ENCODE measurements at places on chromosomes 16 and 17.

- no peak for DNase-seq
Measured at GRCh38 chr17:36148559-36149295, 27.7 kb downstream of the TBC1D3B start.

GRCh38 chr17:38906460-38907228, 18.8 kb upstream of the LASP1NB start:
- DNase-seq, result no peak

GRCh38 chr17:83129676-83130075, 50.3 kb downstream of the METRNL start:
- no peak for DNase-seq

DNA sequence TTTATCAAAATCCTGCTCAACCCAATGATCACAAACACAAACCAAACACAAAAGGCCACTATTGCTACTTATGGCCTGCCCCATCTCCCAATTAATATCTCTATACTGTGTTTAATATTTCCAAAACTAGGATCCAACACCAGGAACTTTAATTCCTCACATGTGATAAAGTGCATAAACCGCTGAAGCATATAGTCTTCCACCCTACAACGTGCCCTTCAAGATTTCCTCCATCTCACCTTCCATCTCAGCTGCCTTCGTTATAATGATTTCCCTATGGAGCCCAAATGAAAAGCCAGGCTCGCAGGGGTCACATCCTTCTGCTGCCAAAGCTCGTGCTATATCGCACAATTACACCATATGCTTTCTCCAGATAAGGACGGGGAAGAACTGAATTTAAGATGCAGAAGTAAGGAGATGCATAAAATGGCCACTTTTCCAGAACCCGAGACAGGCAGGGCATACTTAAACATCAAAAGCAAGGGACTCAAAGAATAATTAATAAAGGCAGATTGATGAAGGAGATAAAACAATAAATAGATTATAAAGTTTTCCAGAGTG, 1.8 kb downstream of the MYH10 start:
- DNase-seq, result no peak

- no peak for DNase-seq
Measured at GRCh38 chr16:70744366-70744765, 56.6 kb downstream of the VAC14 start.

DNA sequence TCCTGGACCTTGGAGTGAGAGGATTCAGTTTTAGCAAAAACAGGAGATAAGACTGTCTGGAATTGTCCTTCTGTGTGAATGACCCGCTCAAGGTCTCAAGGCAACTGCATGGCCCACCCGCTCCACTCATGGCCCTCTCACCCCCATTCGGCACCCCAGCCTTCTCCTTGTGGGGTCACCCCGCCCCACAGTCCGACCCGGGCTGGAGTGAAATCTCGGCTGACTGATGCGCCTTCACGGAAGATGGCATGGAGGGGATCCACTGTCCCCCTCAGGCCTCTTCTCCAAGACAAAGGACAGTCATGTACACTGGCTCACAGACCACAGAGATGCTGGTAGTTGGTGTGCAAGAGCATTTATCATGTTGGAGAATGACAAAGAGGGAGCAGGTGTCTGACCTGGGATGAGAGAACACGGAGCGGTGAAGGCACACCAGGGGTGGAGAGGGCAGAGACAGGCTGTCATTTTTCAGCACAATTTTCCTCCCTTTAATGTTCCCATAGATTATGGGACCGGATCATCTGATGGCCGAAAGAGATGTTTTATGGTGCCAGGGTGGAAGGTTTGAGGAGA, 391.9 kb upstream of the TNRC6C start:
- DNase-seq, result no peak

DNA sequence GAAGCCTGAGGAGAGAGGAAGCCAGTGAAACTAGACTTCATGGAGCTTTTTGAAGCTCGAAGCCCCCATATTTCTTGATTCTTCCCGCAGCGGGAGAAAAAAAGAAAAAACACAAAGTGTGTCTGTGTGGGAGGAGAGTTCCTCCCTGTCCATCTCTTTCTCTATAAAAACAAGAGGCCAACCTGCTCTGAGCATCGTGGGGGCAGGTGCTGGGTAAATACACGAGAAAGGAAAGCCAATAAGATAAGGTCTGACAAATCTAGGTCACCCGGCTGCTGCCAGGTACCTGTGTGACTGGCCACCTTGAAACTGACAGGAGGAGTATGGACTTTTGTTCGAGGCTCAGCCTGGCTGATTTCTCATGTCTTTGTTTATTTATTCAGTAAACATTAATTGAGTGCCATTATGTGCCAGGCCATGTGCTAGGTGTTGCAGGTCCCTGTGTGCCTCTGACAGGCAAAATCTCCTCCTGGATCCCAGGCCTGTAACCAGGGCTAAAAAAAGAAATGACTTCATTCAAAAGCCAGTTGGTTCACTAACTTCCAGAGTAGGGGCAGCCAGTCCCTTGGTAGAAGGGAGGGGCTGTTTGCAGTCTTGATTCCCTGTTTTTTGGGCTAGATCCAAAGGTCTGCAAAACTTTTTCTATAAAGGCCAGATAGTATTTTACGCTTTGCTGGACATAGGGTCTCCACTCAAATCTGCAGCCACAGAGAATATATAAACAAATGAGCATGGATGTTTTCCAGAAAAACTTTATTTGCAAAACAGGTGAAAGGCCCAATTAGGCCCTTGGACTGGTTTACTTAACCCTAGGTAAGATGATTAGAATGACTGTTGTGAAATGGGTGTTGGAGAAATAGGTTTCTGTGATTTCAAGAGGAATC, 35.6 kb downstream of the YPEL2 start:
- no peak for DNase-seq

GRCh38 chr17:68498479-68499326, 13.5 kb upstream of the PRKAR1A start:
- DNase-seq, result no peak

GRCh38 chr16:57051696-57052228, 40.6 kb upstream of the CPNE2 start:
- DNase-seq, result no peak

- DNase-seq, result no peak
Measured at GRCh38 chr17:80160536-80160935, 9.3 kb upstream of the CARD14 start.
